Activated T-helper 1 cell treated with anti-CD3 and anti-CD28 coated beads, Interleukin-2, amount 50 U/mL, for 16 hours (primary cell): ENCODE measurements at places on chromosomes 6 and 20.

DNA sequence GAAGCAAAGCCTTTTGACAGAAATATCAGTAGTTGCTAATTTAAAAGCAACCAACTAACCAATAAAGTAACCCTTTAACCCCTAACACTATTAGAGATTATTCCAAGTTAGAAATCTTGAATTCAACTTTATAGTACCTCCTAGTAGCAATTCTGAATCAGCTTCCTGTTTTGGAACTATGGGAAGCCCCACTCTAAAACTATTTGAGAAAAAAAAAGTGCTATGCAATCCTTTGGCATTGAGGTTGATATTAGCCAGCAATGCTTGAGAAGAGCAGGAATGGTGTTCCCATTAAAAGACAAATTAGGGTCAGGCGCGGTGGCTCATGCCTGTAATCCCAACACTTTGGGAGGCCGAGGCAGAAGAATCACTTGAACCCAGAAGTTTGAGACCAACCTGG, 306.2 kb upstream of the ZFP64 start:
- DNase-seq: no peak

DNA sequence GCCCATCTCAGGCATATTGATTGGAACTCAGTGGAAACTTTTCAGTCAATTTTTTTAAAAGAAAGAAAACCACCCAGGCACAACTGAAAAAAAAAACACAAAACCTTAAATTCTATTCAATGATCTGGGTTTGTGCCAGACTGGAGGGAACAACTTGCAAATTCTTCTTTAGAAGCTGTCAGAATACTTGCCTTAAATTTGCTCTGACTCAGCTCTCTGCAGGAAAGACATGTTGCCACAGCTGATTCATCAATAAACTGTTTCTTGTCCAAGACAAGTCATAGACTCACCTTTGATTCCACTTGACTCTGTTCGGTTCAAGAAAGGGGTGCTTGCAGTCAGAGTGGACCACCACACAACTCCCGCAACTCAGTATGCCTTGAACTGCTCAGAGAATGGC, 117.8 kb upstream of the F13A1 start:
- DNase-seq: no peak

DNA sequence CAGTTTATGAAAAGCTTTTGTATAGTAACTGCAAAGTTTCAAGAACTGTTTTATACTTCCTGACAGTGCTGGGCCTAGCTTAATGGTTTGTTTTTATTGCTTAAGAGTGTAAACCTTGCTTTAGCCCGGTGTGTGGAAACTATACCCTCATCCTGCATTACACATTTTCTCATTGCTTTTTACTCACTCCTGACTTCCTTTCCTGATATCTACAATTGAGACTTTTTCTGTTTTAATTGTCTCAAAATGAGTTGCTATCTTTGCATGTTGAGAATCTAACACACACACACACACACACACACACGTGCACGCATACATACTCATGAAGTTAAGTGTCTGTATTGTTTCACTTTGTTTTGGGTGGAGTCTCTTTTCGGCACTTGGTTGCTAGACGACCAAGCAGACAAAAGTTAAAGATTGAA, 16.7 kb downstream of the BMP2 start:
- no peak for DNase-seq

GRCh38 chr20:45588800-45589199, 9.7 kb upstream of the WFDC8 start:
- no peak for DNase-seq

GRCh38 chr6:145838305-145838704, 23.7 kb upstream of the FBXO30 start:
- DNase-seq: no peak

GRCh38 chr6:85115876-85116275, 334.0 kb upstream of the NT5E start:
- DNase-seq: no peak

DNA sequence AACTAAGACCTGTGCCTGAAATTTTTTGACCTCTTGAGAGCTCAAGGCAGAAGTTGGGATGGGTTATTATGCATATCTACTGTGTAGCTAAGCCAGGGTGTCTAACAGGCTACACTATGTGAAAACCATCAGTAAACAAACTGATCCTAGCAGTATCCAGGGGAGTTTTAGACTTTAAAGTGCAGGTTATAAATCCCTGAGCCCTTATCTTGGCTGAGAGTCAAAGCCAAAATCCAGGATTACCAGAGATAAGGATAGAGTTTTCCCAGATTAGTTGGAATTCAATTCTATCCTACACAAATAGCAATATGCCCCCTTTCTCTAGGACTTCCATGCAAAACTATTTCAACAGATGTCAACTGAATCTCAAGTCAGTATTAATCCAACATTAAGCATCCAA, 1229.7 kb downstream of the GRIK2 start:
- DNase-seq: no peak

- DNase-seq: no peak
Observed at GRCh38 chr6:108686896-108687295, 126.2 kb downstream of the FOXO3 start.

GRCh38 chr20:17662333-17663039, 19.6 kb downstream of the RRBP1 start:
- no peak for DNase-seq
